ENCODE measurements at places on chromosomes 6 and 20.

GRCh38 chr20:2805689-2806350 is 5.4 kb upstream of the CPXM1 start:
- DNase-seq, result no peak

DNA sequence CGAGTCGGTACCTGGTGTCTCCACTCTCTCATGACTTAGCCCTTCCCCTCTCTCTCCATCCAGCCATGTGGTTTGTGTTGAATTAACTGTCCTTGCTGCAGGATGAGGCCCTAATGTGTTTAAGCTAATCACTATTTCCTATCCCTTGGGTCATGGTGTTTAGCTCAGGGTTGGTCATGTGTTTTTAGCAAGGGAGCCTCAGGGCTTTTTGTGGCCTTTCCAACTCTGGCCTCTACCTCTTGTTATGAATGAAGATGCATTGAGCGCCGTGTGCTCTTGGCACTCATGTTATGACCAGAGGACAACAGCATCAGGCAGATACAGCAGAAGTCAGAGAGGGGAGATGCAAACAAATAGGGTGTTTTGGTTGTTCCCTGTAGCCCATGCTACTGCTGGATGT is 674.2 kb upstream of the FLRT3 start:
- DNase-seq, result no peak

GRCh38 chr6:29666826-29667130 is 9.9 kb downstream of the MOG start:
- no peak for DNase-seq

DNA sequence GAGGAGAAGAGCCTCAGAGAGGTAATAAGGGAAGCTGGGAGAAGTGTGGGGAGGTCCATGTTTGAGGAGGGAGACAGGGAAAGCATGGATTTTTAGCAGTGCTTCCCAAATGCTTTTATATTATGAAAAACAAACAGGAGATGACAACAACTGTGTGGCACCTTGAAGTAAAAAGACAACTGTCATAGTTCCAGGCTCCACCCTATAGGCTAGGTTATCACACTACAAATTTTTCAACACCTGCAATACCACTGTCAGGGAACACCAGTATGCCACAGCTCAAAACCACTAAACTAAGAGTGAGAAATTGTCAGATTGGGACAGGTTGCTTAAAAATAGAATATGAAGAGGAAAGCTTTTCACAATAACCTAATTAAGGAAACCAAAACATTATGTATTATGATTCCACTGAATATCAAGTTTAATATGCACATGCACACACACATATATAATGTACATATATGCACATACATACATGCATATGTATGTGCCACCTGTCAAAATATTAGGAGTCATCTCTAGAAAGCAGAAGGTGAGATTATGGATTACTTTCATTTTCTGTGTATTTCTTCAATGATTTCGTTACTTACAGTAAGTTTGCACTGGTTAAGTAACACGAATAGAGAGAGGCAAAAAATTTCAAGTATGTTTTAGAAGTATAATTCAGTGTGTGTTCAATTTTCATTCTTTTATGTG is 261.2 kb downstream of the PTPRK start:
- no peak for DNase-seq

DNA sequence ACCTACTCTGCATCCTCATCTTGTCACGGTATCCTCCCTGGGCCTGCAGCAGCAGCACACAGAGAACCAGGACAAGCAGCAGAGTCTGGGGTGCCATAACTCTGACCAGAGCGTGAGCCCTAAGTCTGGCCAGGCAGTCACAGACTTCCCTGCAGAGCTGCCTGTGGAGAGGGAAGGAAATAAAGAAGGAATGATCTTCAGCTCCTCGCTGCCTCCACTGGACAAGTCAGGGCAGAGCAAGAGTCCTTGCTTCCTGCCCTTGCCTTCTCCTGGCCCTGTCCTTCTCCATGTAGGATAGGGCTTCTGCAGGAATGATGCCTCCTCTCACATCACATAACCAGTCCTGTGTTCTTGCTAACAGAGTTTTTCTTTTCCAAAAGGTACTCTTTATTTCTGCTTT is 15.9 kb upstream of the WFDC11 start:
- DNase-seq, result no peak

DNA sequence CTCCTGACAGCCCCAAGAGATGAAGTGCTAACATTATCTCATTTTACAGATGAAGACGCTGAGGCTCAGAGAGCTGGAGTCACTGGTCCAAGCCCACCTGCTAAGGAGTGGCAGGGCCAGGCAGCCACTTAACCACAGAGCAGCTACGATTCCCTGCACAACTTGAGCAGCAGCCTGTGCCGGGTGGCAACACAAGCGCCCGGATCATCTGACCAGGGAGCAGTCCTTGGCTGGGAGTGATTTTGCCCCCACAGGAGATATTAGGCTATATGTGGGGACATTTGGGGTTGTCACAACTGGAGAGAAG is 93.2 kb upstream of the PTPN1 start:
- DNase-seq, result no peak

GRCh38 chr20:11861479-11861878 is 56.2 kb upstream of the BTBD3 start:
- DNase-seq, result no peak

GRCh38 chr6:155399745-155400653 is 55.6 kb downstream of the NOX3 start:
- DNase-seq, result no peak

- no peak for DNase-seq
Measured at GRCh38 chr6:118724211-118724610, 72.8 kb upstream of the CEP85L start.

DNA sequence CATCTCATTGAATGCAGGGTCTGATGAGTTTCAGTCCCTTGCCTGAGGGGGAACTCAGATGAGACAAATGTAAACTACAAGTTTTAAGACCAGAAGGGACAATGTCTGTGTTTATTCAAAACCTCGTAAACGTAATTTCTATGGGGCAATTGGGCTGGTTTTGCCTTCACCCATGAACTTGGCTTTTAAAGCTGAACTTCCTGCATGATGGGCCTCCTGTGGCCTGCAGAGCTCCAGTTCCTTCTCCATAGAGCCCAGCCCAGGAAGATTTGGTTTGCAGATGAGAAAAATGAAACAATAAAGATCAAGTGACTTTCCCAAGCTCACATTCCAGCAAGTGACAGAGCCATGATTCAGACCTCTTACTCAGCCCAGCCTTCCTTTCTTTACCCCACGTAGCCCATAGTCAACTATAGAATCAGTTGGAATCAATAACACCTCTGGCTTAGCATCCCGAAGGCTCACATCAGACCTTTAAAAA is 612.3 kb downstream of the UTRN start:
- no peak for DNase-seq

DNA sequence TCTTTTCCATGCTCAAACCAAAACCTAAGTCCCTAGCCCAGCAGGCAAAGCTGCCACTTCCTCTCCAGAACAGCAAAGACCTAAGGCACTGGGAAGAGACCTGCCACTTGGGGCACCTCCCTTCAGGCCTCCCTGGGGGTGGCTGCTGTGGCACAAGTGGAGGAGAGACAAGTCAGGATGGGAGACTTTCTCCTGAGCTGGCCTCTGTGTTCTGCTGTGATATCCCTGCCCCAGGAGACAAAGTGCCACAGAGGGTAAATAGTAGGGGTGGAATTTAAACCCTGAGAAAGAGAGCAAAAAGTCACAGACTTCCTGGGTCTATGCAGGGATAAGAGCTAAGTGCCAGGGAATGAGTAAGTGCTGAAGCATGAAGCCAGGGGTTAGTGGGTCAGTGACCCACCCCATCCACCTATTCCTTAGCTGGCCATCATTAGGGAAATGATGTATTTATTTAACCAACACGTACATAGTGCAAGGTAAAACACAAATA is 84.2 kb downstream of the MRPL14 start:
- no peak for DNase-seq

All from RPMI8226 (cell line).